ENCODE measurements at places on chromosomes 11 and 22.
A peak's percentile ranks its signal among the peaks of the same experiment; 100 is the strongest.

- DNase-seq = no peak
These were observed 175.8 kb upstream of the BDNF start for GRCh38 chr11:27875831-27876775.

- DNase-seq = no peak
These were observed 193.3 kb downstream of the TRPC6 start for GRCh38 chr11:101390539-101390938.

DNA sequence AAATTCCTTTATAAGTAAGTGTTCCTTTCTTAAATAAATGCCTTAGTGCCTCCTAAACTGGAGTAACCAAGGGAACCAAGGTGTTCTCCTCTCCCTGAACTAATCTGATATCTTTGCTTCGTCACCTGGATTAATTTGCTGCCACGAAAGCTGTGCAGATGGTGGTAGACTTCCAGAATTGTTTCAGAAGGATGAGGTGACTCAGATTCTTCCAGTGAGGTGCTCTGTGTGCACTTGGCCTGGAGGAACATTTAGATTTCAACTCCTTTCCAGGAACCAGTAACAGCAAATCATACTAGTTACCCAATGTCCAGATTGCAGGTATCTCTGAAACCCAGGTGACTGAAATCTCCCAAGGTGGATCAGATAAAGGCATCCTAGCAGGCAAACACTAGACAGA lies 181.9 kb downstream of the FAT3 start:
- no peak for DNase-seq

DNA sequence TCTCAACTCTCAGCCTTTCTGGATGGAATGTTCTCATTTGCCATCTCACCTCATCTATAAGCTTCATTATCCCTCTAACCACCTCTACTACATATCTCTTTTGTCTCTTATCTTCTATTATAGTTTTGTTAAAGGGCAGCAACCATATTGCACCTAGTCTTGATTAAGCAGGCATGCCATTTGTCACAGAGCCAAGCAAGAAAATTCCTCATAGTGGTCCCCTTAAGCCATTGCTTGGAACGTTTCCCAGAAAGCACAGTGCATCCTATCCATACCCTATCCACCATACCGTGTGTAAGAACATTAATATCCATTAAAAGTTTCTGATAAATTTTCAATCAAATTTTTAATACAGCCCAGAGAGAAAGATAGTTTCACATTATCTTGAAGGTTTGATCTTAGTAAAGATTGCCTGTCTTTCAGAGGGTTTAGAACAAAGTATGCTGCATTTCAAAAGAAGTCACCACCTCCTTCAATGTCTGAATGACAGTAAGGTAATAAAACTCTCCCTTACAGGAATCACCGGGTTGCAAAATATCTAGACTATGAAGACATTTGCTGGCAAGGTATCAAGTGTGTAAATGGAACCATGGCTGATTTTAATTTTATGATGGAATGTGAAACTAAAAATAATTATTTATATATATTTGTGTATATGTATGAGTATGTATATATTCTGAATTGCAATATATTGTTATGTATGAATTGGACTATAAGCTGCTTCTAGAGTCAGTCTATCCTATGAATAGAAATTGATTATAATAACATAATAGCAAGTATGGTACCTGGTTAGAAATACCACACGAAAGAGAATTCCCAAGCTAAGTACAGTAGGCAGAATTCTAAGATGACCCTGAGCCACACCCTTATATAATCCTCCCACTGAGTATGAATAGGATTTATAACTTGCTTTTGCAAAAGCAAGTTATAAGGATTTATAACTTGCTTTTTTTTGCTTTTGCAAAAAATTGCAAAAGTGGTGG lies 1296.3 kb downstream of the LRRC4C start:
- no peak for DNase-seq

- no peak for DNase-seq
These were observed 4.5 kb upstream of the FGF3 start for GRCh38 chr11:69823641-69824265.

- no peak for DNase-seq
These were observed 68.2 kb downstream of the METTL15 start for GRCh38 chr11:28176351-28176750.

GRCh38 chr11:6703247-6704063 lies 20.3 kb upstream of the MRPL17 start:
- peak; percentile 44 for DNase-seq

DNA sequence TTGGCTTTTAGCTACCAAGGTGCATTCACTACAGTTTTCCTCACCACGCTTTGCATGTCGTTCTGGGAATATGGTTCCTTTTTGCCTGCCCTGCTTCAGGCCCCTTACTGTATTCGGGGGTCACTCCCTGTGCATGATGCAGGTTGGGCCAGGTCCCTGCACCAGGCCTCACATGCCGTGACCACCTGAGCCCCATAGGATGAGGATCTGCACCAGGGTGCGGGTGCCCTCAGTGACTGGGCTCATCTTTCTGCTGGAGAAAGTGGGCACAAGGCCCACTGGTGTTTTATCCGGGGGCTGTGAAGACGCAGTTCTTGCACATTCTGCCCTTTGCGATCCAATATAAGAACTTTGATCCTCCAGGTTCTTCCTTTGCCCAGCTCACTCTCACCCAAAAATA lies 45.7 kb upstream of the CABP7 start:
- DNase-seq = no peak

GRCh38 chr11:129866311-129866710 lies 29.1 kb downstream of the NFRKB start:
- DNase-seq = no peak

GRCh38 chr22:45162531-45162930 lies 1.2 kb upstream of the NUP50 start:
- DNase-seq = no peak

- no peak for DNase-seq
These were observed 36.9 kb downstream of the PPM1F start for GRCh38 chr22:21915624-21916308.

DNA sequence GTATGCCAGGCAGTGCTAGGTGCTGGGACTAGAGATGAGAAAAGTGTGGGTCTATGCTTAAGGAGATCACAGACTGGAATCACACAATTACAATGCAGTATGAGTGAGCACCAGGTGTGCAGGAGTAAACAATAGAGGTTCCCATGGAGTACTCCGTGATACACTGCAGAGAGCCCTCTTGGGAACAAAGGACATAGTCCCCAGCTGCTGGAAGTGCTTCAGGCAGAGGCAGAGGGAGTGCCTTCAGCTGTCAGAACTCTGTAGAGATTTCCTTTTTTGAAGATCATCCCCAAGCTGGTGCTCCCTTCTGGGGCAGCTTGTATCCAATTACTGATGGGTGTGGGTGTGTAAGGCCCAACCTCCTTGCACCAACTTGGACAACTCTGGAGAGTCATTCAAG lies 143.5 kb upstream of the PLET1 start:
- no peak for DNase-seq

GRCh38 chr11:69365558-69365957 lies 71.6 kb downstream of the MYEOV start:
- DNase-seq = no peak

DNA sequence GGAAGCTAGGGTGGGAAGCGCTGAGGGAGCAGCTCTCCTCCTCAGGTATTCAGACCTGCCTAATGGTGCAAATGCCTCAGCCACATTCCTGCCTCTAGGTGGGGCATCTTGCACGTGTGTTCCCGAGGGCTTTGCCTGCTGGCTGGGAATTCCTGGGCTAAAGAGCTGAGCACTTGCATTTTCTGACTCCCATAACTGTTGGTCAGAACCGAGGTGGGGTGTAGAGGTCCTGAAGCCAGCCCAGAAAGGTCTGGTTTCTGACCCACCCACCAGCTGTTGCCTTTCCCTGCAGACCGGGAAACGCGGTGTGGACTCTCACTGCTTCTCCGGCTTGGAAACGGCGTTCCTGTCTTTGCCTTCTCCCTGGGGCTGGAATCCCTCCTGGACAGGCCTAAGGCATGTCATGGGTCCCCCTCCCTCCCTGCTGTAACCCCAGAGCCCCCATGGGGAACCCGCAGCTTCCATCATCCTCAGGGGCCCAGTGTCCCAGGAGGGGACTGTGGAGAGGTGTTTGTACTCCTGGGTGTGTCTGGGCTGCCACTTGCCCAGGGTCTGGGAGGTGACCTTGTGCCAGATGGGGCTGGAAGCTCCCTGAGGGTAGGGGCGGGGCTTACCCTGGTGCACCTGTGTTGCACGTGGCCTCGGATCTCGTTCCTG lies 24.0 kb upstream of the SMIM38 start:
- DNase-seq = no peak

All from activated CD4-positive, alpha-beta T cell treated with anti-CD3 and anti-CD28 coated beads, Interleukin-2, Interleukin-6, amounts not matched to agents 100 ng/mL and 50 ng/mL, durations not matched to agents 16 hours and 8 hours (primary cell).